ENCODE measurements at places on chromosomes 5 and 9.

GRCh38 chr5:163571744-163572143 lies 66.3 kb downstream of the MAT2B start:
- no peak for DNase-seq

DNA sequence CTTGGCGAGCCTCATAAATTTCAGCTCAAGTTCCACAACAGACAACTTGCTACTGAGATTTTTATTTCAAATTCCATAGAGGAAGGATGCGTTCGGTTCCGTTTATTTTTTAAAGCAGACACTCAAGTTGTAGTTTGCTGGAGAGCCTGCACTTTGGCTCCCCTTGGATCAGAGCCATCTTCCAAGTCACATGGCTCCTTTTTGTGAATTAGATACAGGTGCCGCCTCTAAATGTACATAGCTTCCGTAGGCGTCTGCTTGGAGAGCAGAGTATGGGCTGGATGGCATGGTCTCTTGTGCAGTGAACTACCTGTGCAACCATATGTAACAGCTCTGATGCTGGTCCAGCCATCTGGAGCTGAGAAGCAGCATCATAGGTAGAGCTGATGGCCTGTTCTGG lies 73.9 kb upstream of the WWC1 start:
- no peak for DNase-seq

GRCh38 chr5:168377525-168377924 lies 86.1 kb downstream of the WWC1 start:
- no peak for DNase-seq

DNA sequence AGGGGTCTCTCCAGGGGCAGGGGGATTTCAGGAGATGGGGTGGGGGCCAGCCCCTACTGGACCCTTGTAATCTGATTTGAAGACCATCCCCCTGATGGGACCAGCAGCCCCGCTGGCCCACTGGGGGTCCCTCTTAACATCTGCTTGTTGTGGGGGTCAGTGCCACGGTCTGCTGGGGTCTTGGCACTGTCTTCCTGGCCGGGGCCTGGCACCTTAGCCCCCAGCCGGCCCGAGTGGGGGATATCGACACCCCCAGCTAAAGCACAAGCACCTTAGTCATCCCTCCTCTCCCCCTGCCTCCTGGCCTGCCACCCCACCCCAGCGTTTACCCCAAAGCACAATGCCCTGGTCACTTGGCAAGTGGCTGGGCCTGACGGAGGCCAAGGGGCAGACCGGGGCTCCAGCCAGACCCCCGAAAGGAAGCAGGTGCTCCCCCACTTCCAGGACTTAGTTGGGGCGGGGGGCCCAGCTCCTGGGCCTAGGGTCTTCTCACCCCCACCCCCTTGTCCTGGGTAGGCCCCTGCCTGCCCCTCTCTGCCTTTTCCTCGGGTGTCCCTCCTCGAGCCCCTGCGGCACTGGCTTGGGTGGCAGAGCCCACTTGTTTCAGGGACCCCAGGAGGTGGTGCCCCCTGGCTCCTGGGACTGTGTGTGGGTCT lies 1.4 kb upstream of the NFX1 start:
- no peak for DNase-seq

DNA sequence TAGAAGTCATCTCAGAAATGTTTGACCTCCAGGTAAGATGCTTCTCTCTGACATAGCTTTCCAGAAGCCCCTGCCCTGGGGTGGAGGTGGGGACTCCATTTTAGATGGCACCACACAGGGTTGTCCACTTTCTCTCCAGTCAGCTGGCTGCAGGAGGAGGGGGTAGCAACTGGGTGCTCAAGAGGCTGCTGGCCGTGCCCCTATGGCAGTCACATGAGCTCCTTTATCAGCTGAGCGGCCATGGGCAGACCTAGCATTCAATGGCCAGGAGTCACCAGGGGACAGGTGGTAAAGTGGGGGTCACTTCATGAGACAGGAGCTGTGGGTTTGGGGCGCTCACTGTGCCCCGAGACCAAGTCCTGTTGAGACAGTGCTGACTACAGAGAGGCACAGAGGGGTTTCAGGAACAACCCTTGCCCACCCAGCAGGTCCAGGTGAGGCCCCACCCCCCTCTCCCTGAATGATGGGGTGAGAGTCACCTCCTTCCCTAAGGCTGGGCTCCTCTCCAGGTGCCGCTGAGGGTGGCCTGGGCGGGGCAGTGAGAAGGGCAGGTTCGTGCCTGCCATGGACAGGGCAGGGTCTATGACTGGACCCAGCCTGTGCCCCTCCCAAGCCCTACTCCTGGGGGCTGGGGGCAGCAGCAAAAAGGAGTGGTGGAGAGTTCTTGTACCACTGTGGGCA lies 642 bp downstream of the CSF2 start:
- DNase-seq: no peak

DNA sequence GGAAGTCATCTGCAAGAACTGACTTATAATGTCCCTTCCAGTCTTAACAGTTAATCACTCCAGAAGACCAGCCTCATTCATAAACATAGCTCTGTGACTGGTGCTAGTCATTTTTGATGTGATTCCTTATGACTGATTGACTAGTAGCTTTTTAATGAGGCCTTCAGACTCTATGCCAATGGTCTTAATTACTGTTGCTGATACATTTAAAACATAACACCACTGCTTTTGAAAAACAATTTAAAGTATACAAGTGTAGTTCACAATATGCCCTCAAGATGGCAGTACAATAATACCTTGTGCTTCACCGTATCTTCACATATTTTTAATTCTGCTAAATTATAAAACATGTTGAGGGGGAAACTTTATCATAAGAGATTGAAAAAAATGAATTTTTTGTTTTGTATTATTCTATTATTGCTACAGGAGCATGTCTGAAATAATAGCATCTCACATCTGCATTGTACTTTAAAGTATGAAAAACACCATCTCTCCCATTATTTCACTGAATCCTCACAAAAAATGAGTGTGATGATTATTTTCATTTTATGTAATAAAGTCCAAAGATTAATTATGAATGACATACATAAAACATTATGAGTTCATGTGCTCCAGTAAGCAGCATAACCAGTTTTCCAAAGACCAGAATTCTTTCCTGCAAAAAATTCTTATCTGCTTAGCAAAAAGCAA lies 55.2 kb upstream of the SHISAL2B start:
- DNase-seq: no peak

GRCh38 chr5:52010454-52010853 lies 627.2 kb downstream of the ISL1 start:
- DNase-seq: no peak

DNA sequence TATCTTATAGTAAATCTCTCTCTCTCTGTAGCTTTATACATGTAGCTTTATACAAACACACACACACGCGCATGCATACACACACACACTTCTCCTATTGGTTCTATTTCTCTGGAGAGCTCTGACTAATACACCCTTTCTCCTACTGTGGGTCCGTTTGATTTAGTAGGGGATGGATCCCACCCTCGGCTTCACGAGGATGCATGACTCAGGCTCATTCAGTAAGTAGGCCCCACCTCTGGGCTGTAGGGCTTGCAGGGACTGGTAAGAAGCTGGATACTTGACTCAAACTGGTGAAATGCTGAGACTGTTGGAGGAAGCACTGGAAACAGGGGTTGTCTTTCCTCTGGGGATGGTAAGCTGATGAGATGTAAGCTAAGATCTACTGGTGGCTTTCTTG lies 98.7 kb downstream of the SLC24A2 start:
- DNase-seq: no peak

- no peak for DNase-seq
Measured at GRCh38 chr5:145237843-145238242, 597.3 kb downstream of the PRELID2 start.

DNA sequence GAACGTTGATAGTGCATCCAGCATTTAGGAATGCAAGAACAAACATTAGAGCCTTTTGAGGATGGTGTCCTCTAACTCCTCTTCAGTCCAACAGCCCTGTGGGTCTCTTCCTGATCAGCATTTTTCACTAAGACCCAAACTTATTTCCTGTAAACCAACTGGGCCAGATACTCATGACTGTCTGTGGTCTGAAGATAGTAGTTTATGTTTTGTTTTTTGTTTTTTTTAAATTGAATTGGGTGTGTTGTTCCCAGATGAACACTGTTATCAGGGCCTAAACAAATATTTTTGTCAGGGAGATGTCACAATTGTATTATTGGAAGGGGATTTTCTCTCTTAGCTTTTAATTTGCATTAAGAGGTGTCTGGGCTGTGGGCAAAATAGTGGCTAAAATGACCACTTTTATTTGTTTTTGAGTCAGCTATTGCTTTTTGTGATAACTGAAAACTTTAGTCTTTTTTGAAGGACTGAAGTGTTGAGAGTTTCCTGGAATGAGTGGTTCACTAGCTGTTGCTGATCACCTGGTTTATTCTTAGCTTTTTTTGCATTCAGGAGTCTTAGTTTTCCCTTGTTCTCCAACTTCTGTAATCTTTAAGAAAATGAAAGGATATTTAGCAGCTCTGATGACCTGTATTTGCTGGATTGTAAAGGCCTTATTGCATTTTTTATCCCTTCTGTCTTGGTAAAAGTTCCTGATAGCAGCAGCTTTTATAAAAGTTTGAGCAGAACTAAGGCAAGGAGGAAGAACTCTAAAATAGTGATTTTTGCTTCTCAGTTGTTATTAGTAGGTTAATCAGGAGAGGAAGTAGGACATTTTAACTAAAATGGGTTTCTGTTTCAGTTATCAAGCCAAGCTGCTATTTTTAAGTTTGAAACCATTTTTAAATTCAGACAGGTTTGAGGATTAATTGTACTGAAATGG lies 5.5 kb downstream of the MAN2A1 start:
- DNase-seq: no peak

- DNase-seq: no peak
Measured at GRCh38 chr5:71744009-71744790, 25.1 kb downstream of the CARTPT start.

GRCh38 chr5:172303572-172304335 lies 20.2 kb upstream of the UBTD2 start:
- DNase-seq: no peak

DNA sequence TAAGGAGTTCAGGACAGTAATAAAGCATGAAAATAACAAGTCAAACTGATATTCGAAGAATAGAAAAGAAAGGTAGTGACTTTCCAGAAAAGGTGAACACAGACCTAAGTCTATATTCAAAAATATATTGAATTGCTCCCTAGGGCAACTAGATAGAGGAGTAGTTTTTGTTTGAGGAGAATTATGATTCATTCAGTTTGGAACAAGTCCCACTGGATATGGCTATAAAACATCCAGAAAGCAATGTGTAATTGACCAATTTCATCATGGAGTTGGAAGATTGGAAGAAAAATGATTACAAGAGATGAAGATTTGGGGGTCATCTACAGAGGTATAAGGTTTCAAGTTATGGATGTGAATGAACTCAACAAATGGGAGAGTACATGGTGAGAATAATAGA lies 117.5 kb upstream of the ZNF462 start:
- DNase-seq: no peak

DNA sequence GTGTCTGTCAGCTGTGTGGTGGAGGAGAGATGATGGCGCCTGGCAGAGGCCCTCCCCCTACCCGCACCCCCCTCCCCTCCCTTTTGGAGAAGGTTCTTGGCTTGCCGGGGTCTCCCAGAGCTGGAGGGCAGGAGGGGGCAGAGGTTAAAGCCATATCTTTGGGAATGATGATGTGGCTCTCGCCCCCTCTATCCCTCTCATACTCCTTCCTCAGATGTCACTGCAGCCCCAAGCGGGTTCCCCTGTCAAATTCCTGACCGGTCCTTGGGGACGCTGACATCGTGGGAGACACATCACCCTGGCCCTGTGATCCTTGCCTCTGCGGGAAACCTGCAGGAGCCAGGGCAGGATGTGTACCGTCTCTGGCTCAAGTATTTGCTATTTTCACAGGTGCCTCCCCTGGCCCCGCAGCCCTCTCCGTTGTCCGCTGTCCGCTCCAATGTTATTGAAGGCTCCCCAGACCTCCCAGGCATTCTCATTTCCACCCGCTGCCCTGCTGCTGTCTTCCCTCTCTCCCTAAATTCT lies 109.5 kb downstream of the FOXD1 start:
- no peak for DNase-seq

GRCh38 chr9:78921341-78921740 lies 624.4 kb downstream of the PSAT1 start:
- no peak for DNase-seq

- DNase-seq: no peak
Measured at GRCh38 chr5:95773335-95774059, 42.4 kb downstream of the RHOBTB3 start.

DNA sequence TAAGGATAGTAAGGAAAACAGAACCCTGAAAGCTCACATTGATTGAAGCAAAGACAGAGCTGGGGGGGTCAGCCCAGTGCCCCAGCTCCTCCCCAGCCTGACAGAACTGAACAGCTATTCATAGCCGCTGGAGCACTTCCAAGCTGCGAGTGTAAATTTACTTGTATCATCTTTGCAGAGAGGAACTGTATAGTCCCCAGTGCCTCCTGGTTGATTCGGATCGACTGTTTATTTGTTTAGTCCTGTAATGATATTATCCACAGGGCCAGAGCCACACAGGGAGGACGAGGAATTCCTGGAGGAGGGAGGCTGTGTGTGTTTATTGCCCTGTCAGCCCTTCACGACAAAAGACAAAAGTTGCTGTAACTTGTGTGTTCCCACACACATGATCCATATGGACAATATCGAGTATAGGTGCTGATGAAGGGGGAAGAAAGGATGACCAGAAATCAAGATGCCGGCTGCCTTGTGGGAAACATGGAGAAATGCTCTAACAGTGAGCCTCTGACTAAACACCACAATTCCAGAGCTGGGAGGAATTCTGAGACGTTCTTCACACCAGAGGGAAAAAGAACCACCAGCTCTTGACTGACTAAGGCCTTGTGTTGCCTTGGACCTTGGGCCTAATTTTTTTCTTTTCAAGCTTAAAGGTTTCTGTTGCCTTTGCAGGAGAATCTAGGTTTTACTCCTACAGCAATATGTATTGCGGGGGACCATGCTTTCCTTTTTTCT lies 31.1 kb downstream of the FOXD1 start:
- no peak for DNase-seq

GRCh38 chr5:158261674-158262367 lies 402.9 kb upstream of the CLINT1 start:
- no peak for DNase-seq

DNA sequence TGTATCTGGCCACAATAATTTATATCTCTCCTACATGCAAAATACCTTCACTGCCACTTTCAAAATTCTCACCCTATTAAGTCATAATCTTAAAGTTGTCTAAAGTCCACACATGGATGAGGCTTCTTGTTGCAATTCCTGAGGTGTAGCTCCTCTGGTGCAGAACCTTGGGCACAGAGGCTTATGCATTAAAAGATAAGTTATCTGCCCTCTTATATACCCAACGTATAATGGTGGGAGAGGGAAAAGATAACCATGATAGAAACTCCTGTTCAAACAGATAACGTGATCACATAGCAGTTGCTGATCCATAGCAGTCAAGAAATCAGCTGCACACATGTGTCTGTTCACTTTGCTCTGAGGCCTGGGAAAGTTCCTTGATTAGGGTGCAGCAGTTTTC lies 1767.0 kb downstream of the MAT2B start:
- no peak for DNase-seq

- no peak for DNase-seq
Measured at GRCh38 chr5:79224286-79224984, 11.5 kb upstream of the JMY start.

DNA sequence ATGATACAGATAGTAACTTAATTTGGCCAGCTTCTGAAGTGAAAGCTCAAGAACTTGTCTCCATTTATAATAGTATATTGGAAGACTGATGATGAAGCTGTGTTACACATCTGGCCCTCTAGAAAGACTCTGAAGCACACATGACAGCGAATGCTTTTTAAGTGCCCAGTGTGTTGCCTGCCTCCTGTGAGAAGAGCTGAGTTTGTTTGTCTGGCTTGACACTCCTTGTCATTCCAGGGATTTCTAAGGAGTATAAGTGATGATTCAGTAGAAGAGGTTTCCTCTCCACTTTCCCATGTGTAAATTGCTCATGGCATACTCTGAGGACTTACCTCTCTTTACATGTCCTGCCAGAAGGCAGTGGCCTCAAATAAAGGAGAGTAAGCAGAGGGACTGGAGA lies 30.4 kb upstream of the LRRTM2 start:
- DNase-seq: no peak

Measured in activated CD4-positive, alpha-beta T cell treated with anti-CD3 and anti-CD28 coated beads for 24 hours (primary cell).